ENCODE measurements at places on chromosomes 11 and 22.

GRCh38 chr11:93846411-93846810, 4.0 kb downstream of the VSTM5 start:
- no peak for DNase-seq

DNA sequence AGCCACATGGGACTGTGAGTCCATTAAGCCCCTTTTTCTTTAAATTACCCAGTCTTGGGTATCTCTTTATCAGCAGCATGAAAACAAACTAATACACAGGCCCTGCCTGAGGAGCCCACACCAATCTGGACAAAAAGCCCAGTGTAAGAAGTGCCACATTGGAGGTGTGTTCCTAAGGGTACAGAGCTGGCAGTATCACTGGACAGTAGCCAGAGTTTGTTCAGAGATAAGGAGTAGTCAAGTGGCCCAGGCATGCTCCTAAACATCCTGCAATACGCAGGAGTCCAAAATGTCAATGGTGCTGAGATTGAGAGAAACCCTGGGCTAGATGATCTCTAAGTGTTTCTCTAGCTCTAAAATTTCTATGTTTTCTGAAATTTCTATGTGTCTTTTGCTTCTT, 27.0 kb upstream of the POGLUT3 start:
- no peak for DNase-seq

- DNase-seq = no peak
Measured at GRCh38 chr11:10118865-10119264, 175.2 kb downstream of the SBF2 start.

DNA sequence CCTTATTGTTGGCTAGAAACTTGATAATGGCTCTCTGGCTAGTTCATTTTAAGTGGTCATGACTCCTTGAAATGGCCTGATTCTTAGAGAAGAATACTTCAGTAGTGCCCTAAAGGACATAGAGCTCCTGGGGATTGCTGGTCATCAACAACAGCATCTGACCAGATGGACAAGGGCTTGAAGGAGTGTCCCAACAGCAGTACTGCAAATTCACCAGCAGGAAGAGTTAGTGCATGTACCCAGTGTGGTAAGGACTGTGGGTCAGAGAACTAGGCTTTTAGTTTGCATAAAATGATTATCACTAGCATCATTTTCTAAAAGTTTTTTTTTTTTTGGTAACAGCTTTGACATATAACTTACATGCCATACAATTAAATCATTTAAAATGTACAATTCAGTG, 39.5 kb upstream of the CUL5 start:
- no peak for DNase-seq

DNA sequence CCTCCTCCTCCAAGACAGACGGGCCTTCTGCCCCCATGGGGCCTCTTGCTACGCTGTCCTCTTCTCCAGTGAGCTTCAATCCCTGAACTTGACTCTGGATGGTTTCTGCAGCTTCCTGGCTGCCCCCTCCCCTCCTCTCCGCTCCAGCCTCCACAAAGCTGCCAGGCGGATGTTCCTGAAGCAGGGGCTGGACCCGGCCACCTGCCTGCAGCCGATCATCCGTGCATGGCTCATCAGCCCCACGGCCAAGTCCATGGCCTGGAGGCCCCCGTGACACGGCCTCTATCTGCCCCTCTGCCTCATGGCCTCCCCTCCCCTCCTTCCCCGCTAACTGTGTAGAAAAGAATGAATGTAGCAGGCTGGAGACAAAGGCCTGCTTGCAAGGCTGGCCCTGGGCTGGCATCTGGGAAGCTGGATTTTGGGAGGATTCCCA, 6.8 kb upstream of the SUN2 start:
- DNase-seq = no peak
